ENCODE measurements at places on chromosomes 3 and 15. TPM values are rescaled to one million over a fixed set of nuclear protein-coding genes. Genes with fewer than 3 reads are reported as not detected.

RPUSD3 gene
- total RNA-seq, result 56.5 TPM

- DNase-seq, result no peak
Observed at GRCh38 chr3:55322638-55323037, 164.5 kb downstream of the WNT5A start.

- DNase-seq, result no peak
Observed at GRCh38 chr3:107846279-107846852, 244.5 kb downstream of the CD47 start.

GRCh38 chr3:124826703-124827102 is 60.5 kb downstream of the ITGB5 start:
- no peak for DNase-seq

All from activated T-cell treated with anti-CD3 and anti-CD28 coated beads, Interleukin-2, amount 50 U/mL, for 4 hours (primary cell).